ENCODE measurements at places on chromosomes 1 and 21. TPM values are rescaled to one million over a fixed set of nuclear protein-coding genes. Genes with fewer than 3 reads are reported as not detected.

IFNLR1 gene
- total RNA-seq, result 1.0 TPM

CDK11A gene
- 83.6 TPM for total RNA-seq

CD1E gene
- total RNA-seq, result not detected

WDR3 gene
- 30.7 TPM for total RNA-seq

S100A2 gene
- 6.2 TPM for total RNA-seq

COL16A1 gene
- 7.6 TPM for total RNA-seq

CA6 gene
- not detected for total RNA-seq

CFAP298 gene
- 42.0 TPM for total RNA-seq

NBPF19 gene
- 13.8 TPM for total RNA-seq

- no peak for DNase-seq
- no peak overlapping the region for H3K27ac ChIP-seq
- H3K27me3 ChIP-seq, result no peaks in the 10 kb centered on the region
- H3K4me1 ChIP-seq, result no peaks in the 10 kb centered on the region
- no peak overlapping the region for H3K4me3 ChIP-seq
These were observed 33.9 kb downstream of the LDLRAD2 start for GRCh38 chr1:21845646-21846641.

- H3K36me3 ChIP-seq, result no peaks in the 10 kb centered on the region
- H3K27ac ChIP-seq, result no peak overlapping the region
- H3K4me3 ChIP-seq, result no peak overlapping the region
- DNase-seq, result no peak
- H3K4me1 ChIP-seq, result no peaks in the 10 kb centered on the region
- H3K27me3 ChIP-seq, result peaks cover 2% of the 10 kb centered on the region
These were observed 53.9 kb downstream of the PRDX6 start for GRCh38 chr1:173530795-173531693.

GRCh38 chr1:53299233-53299632, 28.6 kb downstream of the LRP8 start:
- H3K27me3 ChIP-seq, result no peaks in the 10 kb centered on the region
- no peaks in the 10 kb centered on the region for H3K36me3 ChIP-seq
- peaks cover 6% of the 10 kb centered on the region for H3K4me1 ChIP-seq
- no peak overlapping the region for H3K4me3 ChIP-seq
- no peak overlapping the region for H3K27ac ChIP-seq

- H3K27ac ChIP-seq, result no peak overlapping the region
- DNase-seq, result no peak
- peaks cover 31% of the 10 kb centered on the region for H3K36me3 ChIP-seq
- H3K4me1 ChIP-seq, result no peaks in the 10 kb centered on the region
- no peak overlapping the region for H3K4me3 ChIP-seq
- H3K27me3 ChIP-seq, result no peaks in the 10 kb centered on the region
These were observed 8.9 kb downstream of the ADAR start for GRCh38 chr1:154598871-154599635.

DNA sequence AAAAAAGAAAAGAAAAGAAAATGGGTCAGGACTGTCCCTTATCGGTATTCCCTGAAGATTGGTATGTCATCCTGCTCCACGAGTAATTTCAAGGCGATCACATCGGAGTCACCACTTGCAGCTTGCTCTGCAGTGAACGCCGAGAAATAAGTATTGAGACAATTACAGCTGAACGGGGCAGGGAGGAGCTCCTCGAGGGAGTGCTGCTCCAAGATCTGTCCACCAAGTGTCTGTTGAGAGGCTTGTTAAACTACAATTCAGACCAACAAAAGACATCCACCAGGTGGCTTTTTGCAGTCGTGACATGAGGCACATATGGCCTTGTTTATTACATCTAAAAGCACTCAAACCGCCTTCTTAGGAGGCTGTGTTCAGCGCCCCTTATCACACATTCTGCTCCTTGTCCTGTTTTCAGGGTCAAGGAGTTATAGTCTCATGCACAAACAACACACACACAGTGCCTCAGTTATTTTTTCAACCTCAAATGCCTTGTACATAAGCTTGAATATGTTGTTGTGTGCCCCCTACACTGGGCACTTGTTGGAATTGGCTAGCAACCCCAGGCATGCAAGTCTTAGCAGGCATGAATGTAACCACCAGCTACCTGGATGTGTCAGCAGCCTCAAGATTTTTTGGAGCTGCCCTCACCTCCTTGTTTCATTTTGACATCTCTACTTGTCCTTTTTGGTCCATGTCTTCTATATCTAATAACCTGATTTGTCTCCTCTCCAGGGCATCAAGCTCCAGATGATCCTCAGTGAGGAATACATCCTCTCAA, 13.0 kb upstream of the CD48 start:
- no peak for DNase-seq
- H3K4me3 ChIP-seq, result 0 out of 2 replicates have a peak overlapping the region, but pooled peaks have one; percentile 23
- no peaks in the 10 kb centered on the region for H3K36me3 ChIP-seq

- no peaks in the 10 kb centered on the region for H3K4me1 ChIP-seq
- H3K27me3 ChIP-seq, result no peaks in the 10 kb centered on the region
- no peak overlapping the region for H3K27ac ChIP-seq
- H3K4me3 ChIP-seq, result no peak overlapping the region
These were observed 17.4 kb downstream of the PEA15 start for GRCh38 chr1:160222546-160222945.

DNA sequence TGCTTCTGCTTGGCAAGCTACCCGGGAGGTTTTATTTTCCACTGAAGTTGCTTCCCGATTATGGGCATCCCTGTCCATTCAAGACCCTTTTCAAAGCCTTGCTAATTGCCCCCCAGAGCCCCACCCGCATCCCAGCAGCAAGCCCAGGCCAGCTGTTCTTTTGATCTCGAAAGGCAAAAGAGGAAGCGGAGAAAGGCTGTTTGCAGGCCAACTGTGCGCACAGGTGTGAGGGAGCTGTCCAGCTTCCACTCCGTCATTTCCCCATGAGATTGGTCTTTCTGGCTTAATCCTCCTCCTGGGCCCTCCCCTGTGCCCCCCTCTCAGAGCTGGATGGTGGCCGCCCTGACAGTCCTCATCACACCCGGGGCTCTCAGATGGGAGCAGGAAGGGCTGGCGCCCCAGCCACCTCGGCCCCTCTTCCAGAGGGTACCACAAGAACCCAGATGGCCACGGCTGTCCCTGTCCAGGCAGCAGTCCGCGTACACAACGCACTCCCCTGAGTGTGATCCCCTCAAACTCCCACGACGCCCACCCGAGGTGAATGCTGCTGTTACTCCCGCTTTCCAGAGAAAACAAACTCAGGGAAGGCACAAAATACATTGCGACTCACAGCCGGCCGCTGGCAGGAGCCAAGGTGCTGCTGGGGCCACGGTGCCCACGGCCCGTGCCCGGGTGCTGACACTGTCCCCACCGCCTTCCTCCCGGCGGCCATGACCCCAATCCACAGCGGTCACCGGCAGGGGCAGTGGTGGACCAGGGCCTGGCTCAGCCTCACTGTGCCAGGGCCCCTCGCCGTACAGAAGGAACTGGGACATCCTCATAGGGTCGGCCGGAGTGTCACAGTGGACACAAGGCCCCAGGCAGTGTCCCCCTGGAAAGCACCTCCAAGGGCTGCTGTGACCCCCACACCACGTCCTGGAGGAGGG, 121.9 kb downstream of the CRYAA start:
- no peaks in the 10 kb centered on the region for H3K27me3 ChIP-seq
- no peak overlapping the region for H3K27ac ChIP-seq
- no peak overlapping the region for H3K4me3 ChIP-seq
- peaks cover 13% of the 10 kb centered on the region for H3K4me1 ChIP-seq
- DNase-seq, result no peak
- no peaks in the 10 kb centered on the region for H3K36me3 ChIP-seq

- H3K27ac ChIP-seq, result peak overlapping the region; percentile 84
- H3K27me3 ChIP-seq, result no peaks in the 10 kb centered on the region
- peak overlapping the region; percentile 55 for H3K4me3 ChIP-seq
- H3K36me3 ChIP-seq, result no peaks in the 10 kb centered on the region
- DNase-seq, result no peak
These were observed 1.1 kb downstream of the ADGRL2 start for GRCh38 chr1:81801651-81802456.

DNA sequence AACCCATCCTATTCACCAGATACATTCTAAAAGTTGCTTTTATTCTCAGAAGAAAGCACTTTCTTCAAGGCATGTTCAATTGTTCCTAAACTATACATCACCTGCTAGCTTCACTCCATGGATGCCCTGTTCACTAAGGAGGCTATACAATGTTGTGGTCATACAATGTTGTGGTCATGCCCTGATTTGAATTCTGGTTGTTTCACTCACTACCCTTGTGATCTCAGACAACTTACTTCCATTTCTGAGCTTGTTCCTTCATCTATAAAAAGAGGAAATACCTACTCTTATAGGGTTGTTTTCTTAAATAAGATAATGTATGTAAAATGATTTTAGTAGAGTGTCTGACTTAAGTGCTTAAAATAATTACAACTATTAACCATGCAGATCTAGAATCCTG, 19.7 kb downstream of the EDEM3 start:
- H3K27me3 ChIP-seq, result no peaks in the 10 kb centered on the region
- peaks cover 4% of the 10 kb centered on the region for H3K36me3 ChIP-seq
- no peak overlapping the region for H3K27ac ChIP-seq
- no peak overlapping the region for H3K4me3 ChIP-seq

GRCh38 chr1:98870959-98871903, 133.4 kb downstream of the PLPPR5 start:
- no peaks in the 10 kb centered on the region for H3K36me3 ChIP-seq
- no peaks in the 10 kb centered on the region for H3K4me1 ChIP-seq
- no peak overlapping the region for H3K27ac ChIP-seq
- no peak for DNase-seq
- H3K4me3 ChIP-seq, result no peak overlapping the region

DNA sequence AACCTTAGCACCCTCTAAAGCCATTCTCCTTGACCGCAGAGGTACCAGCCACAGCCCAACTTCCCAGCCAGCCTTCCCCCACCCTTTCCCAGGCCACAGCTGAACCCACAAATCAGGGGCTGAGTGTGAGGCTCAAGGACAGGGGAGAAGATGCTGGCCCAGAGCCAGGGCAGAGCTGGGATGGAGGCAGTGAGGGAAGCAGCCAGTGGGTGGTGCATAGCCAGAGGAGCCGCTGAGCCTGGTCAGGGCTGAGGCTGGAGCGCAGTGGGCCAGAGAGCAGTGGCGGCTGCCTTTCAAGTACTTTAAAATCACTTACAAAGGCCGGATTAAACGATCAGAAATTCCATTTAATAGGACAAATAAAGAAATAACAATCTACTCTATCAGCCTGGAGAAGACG, 36.3 kb downstream of the DMAP1 start:
- no peak for DNase-seq
- no peak overlapping the region for H3K4me3 ChIP-seq
- H3K4me1 ChIP-seq, result no peaks in the 10 kb centered on the region
- H3K27ac ChIP-seq, result no peak overlapping the region
- no peaks in the 10 kb centered on the region for H3K27me3 ChIP-seq
- H3K36me3 ChIP-seq, result no peaks in the 10 kb centered on the region

- H3K27ac ChIP-seq, result no peak overlapping the region
- peaks cover 7% of the 10 kb centered on the region for H3K4me1 ChIP-seq
- H3K4me3 ChIP-seq, result peak overlapping the region; percentile 24
- no peaks in the 10 kb centered on the region for H3K36me3 ChIP-seq
- H3K27me3 ChIP-seq, result peaks cover 49% of the 10 kb centered on the region
- DNase-seq, result no peak
These were observed 15.6 kb downstream of the PAX7 start for GRCh38 chr1:18646091-18646785.

GRCh38 chr21:25722631-25723030, 12.1 kb downstream of the ATP5PF start:
- no peak overlapping the region for H3K4me3 ChIP-seq
- no peaks in the 10 kb centered on the region for H3K4me1 ChIP-seq
- H3K36me3 ChIP-seq, result peaks cover 27% of the 10 kb centered on the region
- no peaks in the 10 kb centered on the region for H3K27me3 ChIP-seq
- DNase-seq, result no peak

DNA sequence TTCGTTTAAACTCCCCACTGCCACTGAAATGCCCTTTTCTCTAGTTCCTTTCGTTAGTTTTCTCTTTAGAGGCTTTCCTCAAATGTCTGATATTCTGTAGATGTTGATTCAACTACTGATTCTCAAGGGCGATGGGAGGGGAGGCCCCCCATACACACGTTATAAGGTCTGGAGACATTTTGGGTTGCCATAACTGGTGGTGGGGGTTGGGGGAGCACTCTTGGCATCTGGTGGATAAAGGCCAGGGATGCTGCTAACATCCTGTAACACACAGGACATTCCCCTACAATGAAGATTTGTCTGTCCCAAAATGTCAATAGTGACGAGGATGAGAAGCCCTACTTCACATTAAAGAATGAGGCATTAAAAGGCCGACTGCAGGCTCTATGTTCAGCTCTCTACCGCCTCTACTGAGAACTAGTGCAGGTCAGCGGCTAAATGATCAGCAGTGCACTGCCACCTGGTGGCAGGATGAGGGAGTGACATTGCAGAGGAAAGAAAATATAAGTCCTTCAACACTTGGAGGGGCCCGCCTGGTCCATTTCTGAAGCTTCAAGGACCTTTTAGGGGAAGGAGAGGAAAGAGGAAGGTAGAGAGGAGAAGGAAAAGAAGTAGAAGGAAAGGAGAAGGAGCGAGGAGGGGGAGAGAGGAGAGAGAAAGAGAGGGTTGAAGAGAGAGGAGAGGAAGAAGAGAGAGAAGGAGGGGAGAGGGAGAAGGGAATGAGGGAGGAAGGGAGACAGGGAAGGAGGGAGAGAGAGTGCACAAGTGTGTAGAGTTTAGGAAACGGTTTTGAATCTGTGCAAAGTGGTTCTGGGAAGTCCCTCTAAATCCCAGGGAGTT, 29.4 kb downstream of the ALG14 start:
- H3K4me1 ChIP-seq, result no peaks in the 10 kb centered on the region
- no peak overlapping the region for H3K4me3 ChIP-seq
- no peak overlapping the region for H3K27ac ChIP-seq
- H3K36me3 ChIP-seq, result no peaks in the 10 kb centered on the region
- H3K27me3 ChIP-seq, result no peaks in the 10 kb centered on the region
- peak; percentile 60 for DNase-seq

DNA sequence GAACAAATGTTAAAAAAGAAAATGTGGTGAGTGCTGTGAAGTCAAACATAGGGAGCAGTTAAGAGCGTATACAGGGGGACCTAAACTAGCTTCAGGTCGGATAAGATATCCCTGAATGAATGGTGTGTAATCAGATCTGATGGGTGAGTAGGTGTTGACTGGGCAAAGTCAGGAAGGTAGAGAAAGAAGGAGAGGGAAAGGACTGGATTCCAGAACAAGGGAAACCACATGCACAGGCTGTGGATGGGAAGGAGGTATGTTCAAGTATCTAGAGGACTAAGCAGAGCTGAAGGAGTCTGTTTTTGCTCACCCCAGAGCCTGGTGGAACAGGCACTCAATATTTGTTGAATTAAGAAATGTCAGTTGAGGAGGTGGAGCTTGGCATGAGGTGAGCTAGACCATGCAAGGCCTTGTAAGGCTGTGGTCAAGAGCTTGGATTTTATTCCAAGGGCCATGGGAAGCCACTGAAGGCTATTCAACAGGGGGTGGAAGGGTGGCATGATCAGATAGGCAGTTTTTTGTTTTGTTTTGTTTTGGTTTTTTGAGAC, 27.4 kb downstream of the MAP7D1 start:
- no peaks in the 10 kb centered on the region for H3K27me3 ChIP-seq
- peaks cover 4% of the 10 kb centered on the region for H3K36me3 ChIP-seq
- no peak overlapping the region for H3K27ac ChIP-seq
- no peak for DNase-seq
- H3K4me1 ChIP-seq, result peaks cover 14% of the 10 kb centered on the region
- no peak overlapping the region for H3K4me3 ChIP-seq

- H3K27ac ChIP-seq, result no peak overlapping the region
- no peak overlapping the region for H3K4me3 ChIP-seq
- DNase-seq, result no peak
- no peaks in the 10 kb centered on the region for H3K4me1 ChIP-seq
- no peaks in the 10 kb centered on the region for H3K36me3 ChIP-seq
- H3K27me3 ChIP-seq, result no peaks in the 10 kb centered on the region
These were observed 114.4 kb downstream of the CENPF start for GRCh38 chr1:214717351-214717750.

- peaks cover 20% of the 10 kb centered on the region for H3K4me1 ChIP-seq
- H3K27ac ChIP-seq, result peak overlapping the region; percentile 66
- H3K36me3 ChIP-seq, result no peaks in the 10 kb centered on the region
- H3K4me3 ChIP-seq, result no peak overlapping the region
These were observed 174.2 kb downstream of the CAMTA1 start for GRCh38 chr1:6959491-6959890.
